ENCODE measurements at places on chromosomes 1 and 21.

DNA sequence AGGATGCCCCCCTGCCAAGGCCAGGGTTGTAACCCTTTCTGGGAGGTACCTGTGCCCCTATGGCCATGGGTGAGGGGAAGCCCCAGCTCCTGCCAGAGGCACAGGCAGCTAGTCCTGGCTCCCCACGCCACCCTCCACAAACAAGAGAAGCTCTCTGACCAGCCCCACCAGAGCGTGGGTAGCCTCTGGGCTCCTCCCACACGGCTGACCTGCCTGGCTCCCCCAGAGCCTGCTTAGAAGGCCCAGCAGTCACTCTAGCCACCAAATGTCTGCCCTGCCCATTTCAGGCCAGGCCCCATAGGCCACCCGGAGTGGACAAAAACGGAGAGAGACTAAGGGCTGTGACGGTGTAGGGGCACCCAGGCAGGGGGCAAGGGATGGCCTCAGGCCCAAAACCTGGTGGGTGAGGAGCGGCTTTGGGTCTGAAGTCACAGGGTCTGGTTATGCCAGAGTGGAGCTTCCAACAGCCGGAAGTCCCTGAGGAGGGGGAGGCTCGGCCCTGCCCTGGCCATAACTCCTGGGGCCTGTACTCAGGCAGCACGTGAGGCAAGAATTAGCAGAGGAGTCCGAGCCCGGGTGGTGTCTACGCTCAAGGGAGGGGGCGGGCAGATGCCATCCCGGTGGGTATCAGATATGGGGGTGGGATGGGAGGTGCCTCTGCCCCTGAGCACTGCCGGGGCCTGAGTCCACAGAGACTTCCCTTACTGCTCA, 155.4 kb downstream of the CASZ1 start:
- no peak for DNase-seq

GRCh38 chr1:67612788-67613241, 72.2 kb upstream of the GADD45A start:
- DNase-seq: no peak

- DNase-seq: no peak
Observed at GRCh38 chr1:181501612-181502011, 18.3 kb downstream of the CACNA1E start.

- DNase-seq: no peak
Observed at GRCh38 chr1:186678155-186678554, 2.1 kb downstream of the PTGS2 start.

- DNase-seq: no peak
Observed at GRCh38 chr1:14071581-14071980, 371.6 kb downstream of the PRDM2 start.

DNA sequence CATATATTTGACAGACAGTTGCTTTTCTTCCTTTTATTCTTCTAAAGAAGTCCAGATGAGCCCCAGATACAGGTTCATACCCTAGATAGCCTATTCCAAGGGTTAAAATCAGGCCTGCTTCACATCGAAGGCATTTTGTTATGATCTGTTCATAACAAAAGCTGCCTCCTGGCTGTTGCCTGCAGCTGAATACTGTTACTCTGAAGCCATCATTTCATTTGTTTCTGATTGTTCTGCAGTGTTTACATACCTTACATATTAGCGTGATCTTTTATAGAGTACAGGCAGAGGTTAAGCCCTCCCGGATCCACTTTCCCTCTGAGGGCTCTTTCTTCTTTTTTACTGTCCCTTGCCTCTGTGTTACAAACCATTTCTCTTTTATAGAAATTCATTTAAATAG, 219.0 kb upstream of the HOOK1 start:
- DNase-seq: peak; percentile 73

DNA sequence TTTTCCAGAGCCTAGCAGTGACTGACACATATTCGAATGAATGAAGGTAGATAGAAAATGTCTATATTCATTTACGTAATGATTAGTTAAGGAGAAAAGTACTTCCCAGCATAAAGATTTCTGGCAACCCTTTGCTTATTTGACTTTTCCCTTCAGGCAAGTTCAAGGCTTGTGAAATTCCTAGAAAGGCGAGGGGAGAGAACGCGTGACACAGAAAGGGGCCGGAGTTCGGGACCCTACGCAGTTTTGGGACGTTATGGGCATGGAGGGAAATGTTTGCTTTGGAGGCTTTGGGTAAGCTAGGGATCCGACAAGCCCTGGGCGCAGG, 472 bp upstream of the USP25 start:
- DNase-seq: no peak

GRCh38 chr1:166785987-166786386, 53.3 kb upstream of the POGK start:
- DNase-seq: no peak
